SJSA1 (cell line): ENCODE measurements at places on chromosomes 4 and X.

- no peak for DNase-seq
These were observed 21.4 kb upstream of the PLAC1 start for GRCh38 chrX:134679644-134680043.

- no peak for DNase-seq
These were observed 135.9 kb downstream of the SLC4A4 start for GRCh38 chr4:71474731-71475130.

GRCh38 chr4:88753658-88754571 lies 56.3 kb upstream of the NAP1L5 start:
- DNase-seq, result no peak

GRCh38 chrX:11537141-11537540 lies 128.6 kb downstream of the ARHGAP6 start:
- no peak for DNase-seq

DNA sequence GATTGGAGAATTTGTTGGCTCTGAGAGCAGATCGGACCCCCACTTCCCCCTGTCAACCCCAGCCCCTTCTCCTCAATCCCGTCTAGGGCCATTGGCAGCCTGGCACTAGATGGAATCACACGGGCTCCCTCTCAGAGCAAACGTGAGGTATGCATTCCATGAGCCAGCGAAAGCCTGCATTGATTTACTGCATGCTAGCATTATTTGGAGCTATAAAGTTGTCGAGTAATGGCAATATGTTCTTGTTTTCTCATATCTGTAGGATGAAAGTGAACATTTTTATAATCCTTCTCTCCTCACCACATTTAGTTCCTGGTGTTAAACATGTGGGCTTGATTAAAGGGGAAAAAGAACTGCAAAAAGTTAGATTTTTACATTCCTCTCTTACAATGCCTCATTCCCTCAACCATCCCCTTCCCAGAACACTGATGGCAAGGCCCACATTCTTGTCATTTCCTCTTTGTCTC lies 159.2 kb downstream of the SPRY1 start:
- no peak for DNase-seq

GRCh38 chr4:123216543-123216942 lies 180.1 kb upstream of the SPRY1 start:
- no peak for DNase-seq

GRCh38 chr4:16513876-16514275 lies 287.6 kb upstream of the TAPT1 start:
- no peak for DNase-seq

- no peak for DNase-seq
These were observed 44.6 kb downstream of the RAB33A start for GRCh38 chrX:130216320-130216719.

- no peak for DNase-seq
These were observed 257.7 kb downstream of the PRDM5 start for GRCh38 chr4:120664851-120665250.
